ENCODE measurements at places on chromosomes 6 and 20.
A peak's percentile ranks its signal among the peaks of the same experiment; 100 is the strongest.

DNA sequence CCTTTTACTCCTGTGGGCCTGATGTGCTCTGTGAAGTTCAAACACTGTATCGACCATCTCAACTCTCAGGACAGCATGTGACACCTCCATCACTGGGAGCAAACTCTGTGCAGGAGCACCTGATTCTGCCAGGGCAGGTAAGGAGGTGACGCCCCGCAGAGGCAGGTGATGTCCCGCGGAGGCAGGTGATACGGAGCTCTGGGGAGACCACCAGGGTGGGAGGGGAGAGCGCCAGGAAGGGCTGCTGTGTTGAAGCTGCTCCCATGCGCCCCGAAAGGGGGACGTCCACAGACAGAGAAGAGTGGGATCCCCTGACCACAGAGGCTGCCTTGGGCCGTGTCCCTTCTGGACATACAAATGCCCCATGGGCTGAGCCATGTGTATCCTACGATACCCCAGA, 58.3 kb downstream of the DACT2 start:
- ATAC-seq, result no peak

- ATAC-seq, result no peak
These were observed 124.3 kb downstream of the DLL1 start for GRCh38 chr6:170166511-170167122.

DNA sequence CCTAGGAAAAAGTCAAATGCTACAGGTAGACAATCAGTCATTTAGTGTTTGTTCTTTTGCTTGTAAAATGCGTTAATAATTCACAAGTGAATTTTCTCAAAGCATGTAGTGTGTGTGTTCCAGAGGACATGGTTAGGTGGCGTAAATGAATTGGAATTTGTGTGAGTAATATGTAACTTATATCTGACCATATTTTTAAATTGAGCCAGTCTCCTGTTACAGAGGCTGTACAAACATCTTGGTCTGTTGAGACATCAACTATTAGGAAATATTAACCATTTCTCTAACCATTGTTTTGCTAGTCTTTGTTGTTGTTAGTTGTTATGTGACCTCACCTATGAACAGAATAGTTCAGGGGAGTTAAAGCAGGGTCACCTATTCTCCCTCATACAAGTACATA, 22.7 kb downstream of the MCM8 start:
- ATAC-seq, result no peak

GRCh38 chr20:24962182-24962492, 13.1 kb downstream of the CST7 start:
- no peak for ATAC-seq

GRCh38 chr6:91708534-91708933, 1121.7 kb upstream of the MAP3K7 start:
- no peak for ATAC-seq

- ATAC-seq, result no peak
These were observed 75.1 kb downstream of the SLC2A10 start for GRCh38 chr20:46784436-46785127.

GRCh38 chr6:154433477-154434241, 76.8 kb downstream of the CNKSR3 start:
- ATAC-seq, result no peak

- no peak for ATAC-seq
These were observed 38.9 kb upstream of the TNFAIP3 start for GRCh38 chr6:137827977-137828810.

GRCh38 chr6:120447605-120448004, 886.7 kb downstream of the TBC1D32 start:
- no peak for ATAC-seq

DNA sequence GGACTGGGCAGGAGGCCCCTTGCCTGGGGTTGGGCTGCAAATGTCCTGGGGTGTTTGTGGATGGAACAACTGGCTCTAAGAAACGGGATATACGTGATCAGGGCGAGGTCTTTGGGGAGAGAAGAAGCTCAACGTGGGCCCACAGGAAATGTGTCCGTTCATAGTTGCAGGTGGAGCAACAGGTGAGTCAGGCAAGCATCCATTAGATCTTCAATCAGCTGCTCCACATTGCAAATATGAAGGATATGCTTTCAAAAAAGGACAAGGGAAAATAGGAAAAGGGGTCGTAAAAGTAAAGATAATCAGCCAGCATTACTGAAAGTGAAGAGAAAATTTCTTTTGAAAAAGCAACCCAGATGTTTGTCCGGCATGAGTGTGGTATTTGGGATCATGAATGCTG, 251.0 kb downstream of the CDH4 start:
- ATAC-seq, result no peak

DNA sequence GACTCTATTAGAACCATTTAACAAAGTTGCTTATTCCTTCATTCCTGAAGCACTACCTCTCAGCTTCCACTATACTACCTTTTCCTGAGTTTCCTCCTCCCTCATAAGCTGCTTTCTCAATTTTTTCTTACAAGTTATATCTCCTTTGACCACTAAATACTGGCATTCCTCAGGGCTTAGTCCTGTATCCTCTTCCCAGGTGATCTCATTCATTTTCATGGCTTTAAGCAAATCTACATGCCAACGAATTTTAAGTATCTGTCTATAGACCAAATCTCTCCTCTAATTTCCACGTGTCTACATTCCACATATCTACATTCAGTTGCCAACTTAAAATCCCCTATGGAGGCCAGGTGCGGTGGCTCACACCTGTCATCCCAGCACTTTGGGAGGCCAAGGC, 134.7 kb downstream of the BTBD9 start:
- ATAC-seq, result no peak

- ATAC-seq, result peak; percentile 3
These were observed 644 bp downstream of the RBL1 start for GRCh38 chr20:37095108-37095598.

DNA sequence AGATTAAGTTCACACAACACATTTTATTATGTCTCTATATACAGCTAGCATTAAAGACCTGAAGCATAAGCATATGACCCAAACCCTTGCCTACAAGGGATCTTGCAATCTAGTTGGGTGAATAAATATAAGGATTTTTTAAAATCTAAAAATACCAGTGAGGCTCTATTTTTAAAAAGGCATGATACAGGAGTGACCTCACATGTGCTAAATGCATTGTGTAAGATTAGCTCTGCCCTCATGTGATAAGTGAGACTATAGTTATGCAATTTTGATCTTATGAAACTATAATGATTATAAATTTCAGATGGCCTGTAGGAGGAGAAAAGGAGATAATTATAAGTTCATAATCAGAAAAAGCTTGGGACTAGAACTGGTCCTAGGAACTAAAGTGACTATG, 451.0 kb upstream of the MAN1A1 start:
- no peak for ATAC-seq

- ATAC-seq, result peak; percentile 9
These were observed 963 bp downstream of the DDRGK1 start for GRCh38 chr20:3203315-3204123.

- ATAC-seq, result no peak
These were observed 60.3 kb downstream of the WDR27 start for GRCh38 chr6:169641461-169642085.

- no peak for ATAC-seq
These were observed at the start of gene NRN1 for GRCh38 chr6:6006428-6007365. Gene NRN1, minus strand, starts transcription at chr6:6006925. Its CDS starts 176 bp downstream, at chr6:6006749.

DNA sequence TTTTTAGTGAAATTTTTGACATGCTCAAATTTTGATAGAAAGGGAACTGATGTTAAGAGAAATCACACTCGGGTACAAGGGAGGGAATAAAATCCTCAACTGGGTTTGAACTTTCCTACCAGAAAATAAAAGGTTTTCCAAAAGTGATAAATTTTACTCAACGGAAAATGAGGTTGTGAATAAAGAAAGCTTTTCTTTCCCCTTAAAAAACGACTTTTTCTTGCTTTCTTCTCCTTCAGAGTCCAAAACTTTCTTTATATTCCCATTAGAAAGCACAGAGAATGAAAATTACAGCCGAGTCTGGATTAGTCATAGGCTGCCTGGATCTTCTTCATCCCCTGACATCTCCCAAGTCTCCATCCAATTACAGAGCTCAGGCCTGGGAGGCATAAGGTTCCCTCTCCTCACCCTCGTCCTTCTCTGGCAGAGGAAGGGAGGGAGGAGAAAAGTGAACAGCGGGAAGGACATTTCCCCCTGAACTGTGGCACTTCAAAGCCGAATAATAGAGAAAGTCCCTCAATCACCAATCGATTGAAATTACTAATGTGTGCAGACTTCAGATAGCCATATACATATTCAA, 28.1 kb upstream of the QKI start:
- no peak for ATAC-seq

DNA sequence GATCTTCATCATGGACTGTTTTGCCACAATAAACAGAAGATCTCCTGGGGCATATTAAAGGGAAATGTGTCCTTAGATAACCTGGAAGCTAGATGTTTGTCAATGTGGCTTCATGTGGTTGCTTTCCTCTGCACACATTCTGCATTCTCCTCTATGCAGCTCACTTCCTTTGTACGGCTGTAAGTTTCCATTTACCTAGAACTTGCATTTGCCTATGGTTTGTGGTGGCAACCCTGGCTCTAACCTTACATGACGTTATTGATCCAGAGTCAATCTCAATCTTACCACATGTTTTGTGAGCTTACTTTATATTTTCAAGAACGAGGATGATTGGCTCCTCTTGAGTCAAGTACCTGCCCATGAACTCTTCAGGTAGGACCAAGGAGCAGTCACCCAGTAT, 863.1 kb downstream of the MAFB start:
- no peak for ATAC-seq

DNA sequence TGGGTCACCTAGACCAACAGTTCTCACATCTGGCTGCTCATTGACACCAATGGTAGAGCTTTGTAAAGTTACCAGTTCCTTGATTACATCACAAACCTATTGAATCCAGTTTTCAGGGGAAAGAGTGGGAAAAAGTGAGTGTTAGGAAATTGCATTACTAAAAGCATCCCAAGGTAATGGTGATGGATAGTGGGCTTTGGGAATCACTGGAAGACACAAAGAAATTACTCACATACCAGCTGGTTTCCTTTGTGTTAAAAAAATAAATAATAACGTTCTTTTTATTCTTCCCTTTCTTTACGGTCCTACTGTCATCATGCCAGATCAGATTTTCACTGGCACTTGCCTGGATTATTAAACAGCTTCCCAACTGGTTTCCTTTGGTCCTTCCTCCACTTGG, 370.7 kb downstream of the RFPL4B start:
- ATAC-seq, result no peak

DNA sequence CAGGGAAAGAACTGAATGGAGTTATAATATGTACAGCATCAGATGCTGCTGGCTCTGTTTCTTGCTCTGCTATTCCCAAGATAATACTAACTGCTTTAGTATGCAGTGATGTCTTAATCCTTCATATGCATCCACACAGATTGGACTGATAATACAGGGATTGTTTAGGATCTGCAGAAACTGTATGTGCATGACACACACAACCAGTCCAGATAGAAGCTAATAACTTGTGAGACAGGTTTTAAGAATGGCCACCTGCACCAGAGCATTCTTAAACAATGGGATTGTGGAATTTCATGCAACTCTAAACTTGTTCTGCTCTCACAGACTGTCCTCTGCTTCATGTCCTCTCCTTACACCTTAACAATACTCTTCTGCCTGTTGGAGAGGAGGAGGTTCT, 90.9 kb downstream of the SPTLC3 start:
- ATAC-seq, result no peak

- ATAC-seq, result no peak
These were observed 735 bp downstream of the FAM135A start for GRCh38 chr6:70413992-70414494.

GRCh38 chr6:3754776-3755175, 3.3 kb upstream of the PXDC1 start:
- no peak for ATAC-seq

DNA sequence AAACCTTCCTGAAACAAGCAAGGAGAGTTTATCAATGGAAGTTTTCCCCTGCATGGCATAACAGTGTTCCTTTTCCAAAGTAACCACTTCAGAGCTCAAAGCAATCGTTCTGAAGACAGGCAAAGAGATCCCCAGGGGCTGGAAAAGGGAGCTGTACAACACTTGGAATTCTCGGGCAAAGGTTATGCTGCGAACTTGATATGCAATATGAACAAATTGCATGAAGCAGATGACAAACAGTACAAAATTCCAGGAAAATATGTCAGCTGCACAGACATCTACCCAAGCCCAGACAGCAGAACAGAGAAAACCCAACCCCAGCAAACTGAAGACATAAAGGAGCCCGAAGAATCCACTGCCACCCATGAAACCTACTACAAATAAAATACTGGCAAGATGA, 18.4 kb downstream of the POPDC3 start:
- no peak for ATAC-seq

DNA sequence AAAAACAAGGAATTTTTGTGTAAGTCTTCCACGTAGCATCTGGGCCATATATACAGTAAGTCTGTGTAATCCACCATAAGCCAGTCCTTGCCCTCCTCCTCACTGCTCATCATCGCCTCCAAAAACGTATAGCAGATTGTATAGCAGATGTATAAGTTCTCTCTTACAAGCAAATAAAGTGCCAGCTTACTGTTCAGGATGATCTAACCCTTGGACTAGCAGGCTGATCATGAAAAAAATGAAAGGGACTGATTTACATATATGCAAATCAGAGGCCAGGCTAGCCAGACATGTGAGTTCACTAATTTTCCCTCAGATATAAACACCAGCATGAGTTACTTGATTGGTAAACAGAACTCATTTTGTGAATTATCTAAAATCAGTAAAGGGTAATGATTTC, 171.5 kb downstream of the LY86 start:
- ATAC-seq, result no peak

- ATAC-seq, result no peak
These were observed 1164.7 kb upstream of the GJE1 start for GRCh38 chr6:140968062-140968461.

GRCh38 chr6:51466427-51466826, 621.0 kb downstream of the PKHD1 start:
- no peak for ATAC-seq

- peak; percentile 72 for ATAC-seq
These were observed 184.2 kb upstream of the MAN1A1 start for GRCh38 chr6:119533603-119534279.

DNA sequence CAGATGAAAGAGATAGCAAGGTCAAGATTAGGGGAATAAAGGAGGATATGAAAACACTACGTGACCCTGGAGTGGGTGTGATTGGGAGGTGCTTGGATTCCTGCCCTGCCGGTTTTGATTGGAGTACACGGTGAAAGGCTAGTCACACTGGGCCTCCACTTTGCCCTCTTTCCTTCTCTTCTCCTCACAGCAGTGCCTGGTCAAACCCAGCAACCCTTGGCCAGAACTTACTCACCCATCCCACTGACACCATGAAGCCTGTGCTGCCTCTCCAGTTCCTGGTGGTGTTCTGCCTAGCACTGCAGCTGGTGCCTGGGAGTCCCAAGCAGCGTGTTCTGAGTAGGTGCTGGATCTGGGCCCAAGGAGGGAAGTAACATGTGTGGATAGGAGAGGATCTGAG, at the start of gene WFDC13:
WFDC13 (plus strand) TSS at position 166 of the 400 bp plus-strand sequence; CDS start at position 252, 86 bp downstream.
- no peak for ATAC-seq
